ENCODE measurements at places on chromosomes 5 and 9.

- no peak for DNase-seq
Observed at GRCh38 chr5:135740475-135740874, 94.0 kb upstream of the SLC25A48 start.

DNA sequence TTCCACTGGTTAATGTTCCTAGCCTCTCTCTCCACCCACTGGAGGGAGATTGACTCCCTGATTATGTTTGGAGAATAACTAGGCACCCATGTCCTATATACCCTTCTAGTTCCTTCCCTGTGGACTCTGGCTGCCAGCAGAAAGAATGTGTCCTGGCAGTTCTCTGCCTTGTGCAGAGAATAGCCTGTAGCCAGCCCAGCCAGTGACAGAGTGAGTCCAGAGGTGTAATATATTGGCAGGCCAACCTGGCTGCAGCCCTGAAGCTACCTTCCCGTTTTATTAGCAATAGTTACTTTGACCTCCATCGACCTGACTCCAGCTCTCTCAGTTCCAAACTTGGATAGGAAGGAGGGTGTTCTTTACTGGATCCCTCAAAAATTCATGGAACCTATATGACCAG lies 8.1 kb downstream of the SETD9 start:
- DNase-seq: no peak

- DNase-seq: peak; percentile 21
Observed at GRCh38 chr9:36748322-36748899, 175.7 kb downstream of the MELK start.

DNA sequence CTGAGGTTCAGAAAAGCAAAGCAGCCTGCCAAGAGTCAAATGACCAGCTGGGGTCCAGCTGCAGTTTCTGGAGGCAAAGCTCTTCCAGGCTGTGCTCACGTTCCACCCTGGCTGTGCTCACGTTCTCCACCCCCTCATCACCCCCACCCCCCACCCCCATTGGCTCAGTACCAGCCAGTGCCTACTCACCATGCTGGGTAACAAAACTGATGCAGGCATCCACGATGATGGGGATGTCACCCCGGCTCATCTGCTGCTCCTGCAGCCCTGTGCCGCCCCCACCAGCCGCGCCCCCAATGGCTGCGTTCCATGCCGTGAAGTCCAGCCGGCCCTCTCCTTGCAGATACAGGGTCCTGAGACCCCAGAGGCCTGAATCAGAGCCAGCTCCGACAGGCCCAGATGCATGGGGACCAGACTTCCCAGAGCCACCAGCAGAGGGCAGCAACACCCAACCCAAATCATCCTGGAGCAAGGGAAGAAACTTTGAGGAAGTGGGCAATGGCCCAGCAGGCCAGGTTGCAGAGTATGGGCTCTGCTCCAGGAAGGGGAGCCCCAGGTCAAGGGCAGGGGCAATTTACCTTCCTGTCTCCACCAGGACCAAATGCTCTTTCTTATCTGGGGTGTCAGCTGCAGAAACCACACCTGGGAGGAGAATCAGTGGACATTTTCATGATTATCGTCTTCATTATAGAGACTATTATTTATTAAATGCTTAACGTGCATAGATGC lies 13.7 kb upstream of the FCHSD1 start:
- DNase-seq: peak; percentile 75

GRCh38 chr5:137730336-137730735 lies 5.6 kb downstream of the KLHL3 start:
- DNase-seq: no peak

- DNase-seq: no peak
Observed at GRCh38 chr5:84085387-84086041, 299.2 kb downstream of the EDIL3 start.

GRCh38 chr9:116087246-116087645 lies 66.3 kb upstream of the PAPPA start:
- no peak for DNase-seq

DNA sequence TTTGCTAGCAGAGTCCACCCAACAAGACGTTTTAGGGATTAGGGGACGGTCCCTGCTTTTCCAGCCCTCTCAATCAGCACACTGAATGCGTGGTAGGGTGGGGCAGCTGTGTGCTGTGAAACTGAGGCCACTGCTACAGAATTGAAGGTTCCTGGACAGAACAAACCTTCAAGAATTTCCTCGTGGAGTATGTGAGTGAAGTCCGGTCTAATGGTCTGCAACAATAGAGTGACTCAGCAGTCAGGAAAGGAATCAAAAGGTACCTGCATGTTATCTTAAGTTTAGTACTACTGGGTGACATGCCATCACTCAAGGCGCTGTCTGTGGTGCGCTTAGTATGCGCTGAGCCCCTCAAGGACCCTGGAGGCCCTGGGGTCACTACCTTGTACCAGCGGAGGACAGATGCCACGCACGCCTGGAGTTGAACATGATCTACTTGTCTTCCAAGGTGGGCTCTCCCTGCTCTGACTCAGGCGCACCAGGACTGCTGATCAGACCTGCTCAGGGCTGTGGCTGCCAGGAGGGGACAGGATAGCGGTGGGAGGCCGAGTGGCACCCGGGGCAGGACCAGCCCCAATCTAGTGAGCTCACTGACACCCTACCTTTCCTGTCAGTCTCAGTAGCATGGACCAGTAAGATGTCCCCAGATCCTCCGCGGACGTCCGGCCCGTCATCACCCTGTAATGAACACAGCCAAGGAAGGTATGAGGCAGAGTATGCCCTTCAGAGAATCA lies 50.5 kb downstream of the PRRT1B start:
- DNase-seq: no peak

- DNase-seq: no peak
Observed at GRCh38 chr5:142869886-142870285, 99.7 kb downstream of the ARHGAP26 start.

DNA sequence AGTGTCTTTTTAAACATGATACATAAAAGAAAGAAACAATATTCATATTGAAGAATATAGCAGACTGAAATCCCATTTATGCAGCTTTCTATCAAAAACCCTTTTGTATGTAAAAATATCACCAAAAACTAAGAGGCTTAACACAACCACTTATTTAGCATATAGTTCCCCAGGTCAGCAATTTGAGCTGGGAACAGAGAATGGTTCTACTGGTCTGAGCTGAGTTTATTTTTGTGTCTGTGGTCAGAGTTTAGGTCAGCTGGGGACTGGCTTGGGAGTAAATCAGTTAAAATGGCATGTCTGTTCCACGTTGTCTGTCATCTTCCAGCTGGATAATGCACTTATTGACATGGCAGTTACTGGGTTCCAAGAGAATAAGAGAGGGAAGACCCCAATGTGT lies 165.0 kb downstream of the TMEM232 start:
- DNase-seq: no peak

GRCh38 chr9:116420993-116421538 lies 266.0 kb upstream of the TRIM32 start:
- DNase-seq: no peak

GRCh38 chr5:15105799-15106393 lies 234.3 kb upstream of the ANKH start:
- peak; percentile 14 for DNase-seq

DNA sequence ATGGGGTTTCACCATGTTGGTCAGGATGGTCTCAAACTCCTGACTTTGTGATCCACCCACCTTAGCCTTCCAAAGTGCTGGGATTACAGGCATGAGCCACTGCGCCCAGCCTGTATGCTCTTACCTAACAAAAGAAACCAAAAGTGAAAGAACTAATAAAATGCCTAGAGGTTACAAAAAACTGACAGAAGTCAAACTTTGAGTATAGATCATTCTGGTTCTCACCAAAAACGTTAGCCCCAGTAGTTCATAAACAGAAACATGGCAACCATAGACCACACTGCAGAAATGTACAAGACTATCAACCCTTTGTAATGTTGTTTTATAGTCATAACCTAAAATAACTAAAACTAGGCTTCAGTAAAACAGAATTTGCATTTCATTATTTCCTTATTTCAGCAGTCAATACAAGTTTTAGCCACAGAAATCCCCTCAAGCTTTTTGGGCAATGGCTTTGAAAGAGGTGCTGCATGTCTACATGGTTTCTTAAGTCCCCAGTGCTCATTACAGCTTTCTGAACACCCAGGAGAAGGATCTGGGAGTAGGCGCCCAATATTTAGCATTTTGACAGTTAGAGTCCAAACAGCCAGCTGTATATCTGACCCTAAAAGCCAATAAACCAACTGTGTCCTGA lies 72.5 kb downstream of the EPB41L4A start:
- DNase-seq: no peak

GRCh38 chr5:171463862-171464229 lies 44.4 kb downstream of the FGF18 start:
- no peak for DNase-seq

DNA sequence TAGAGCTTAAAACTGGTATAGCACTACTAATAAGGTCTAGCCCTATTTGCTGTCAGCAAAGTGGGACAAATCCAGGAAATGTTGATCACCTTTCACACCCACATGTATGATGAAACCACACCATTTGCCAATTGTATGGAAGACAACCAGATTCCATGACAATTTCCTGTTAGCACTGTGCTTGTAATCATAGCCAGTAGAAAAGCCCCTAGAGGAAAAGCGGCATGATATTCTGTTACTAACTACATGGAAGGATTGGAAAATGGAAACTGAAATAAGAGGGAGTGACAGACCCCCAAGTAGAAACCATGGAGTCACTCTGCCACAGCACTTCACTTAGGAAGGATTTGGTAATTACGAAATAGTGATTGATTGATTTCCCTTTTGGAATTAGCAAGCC lies 923 bp downstream of the SPATA6L start:
- no peak for DNase-seq

GRCh38 chr9:36560771-36561170 lies 11.9 kb upstream of the MELK start:
- DNase-seq: no peak

GRCh38 chr9:71910650-71911060 lies 338 bp downstream of the ABHD17B start:
- no peak for DNase-seq

GRCh38 chr5:61279725-61280124 lies 52.3 kb upstream of the ZSWIM6 start:
- no peak for DNase-seq

DNA sequence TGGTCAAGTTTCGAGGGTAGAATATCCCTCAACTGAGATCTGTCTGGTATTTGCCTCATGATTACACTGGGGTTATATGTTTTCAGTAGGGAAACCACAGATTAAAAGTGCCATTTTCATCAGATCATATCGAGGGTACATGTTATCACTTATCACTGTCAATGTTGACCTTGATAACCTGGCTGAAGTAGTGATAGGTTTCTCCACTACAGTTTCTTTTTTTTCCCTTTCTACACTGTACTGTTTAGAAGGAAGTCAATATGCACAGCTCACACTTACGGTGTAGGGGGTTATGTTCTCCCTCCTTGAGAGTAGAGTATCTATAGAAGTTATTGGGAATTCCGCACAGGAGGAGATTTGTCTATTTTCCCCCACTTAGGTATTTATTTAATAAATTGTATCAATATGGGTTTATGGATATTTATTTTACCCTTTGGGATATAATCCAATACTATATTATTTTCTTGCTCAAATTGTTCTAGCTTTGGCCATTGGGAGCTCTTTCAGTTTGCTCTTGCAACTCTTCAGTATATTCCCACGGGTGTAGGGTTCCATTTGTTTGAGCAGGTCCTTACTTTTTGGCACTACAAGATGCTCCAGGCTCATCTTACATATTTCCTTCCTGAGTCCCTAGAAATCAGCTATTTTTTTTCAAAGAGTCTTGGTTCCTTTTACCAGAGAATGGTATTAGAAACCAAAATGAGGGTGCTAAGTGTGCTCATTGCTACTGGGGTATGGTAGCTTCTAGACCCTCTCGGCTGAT lies 444.5 kb downstream of the RAB3C start:
- DNase-seq: no peak

- DNase-seq: no peak
Observed at GRCh38 chr5:127943061-127943371, 140.6 kb upstream of the SLC12A2 start.

DNA sequence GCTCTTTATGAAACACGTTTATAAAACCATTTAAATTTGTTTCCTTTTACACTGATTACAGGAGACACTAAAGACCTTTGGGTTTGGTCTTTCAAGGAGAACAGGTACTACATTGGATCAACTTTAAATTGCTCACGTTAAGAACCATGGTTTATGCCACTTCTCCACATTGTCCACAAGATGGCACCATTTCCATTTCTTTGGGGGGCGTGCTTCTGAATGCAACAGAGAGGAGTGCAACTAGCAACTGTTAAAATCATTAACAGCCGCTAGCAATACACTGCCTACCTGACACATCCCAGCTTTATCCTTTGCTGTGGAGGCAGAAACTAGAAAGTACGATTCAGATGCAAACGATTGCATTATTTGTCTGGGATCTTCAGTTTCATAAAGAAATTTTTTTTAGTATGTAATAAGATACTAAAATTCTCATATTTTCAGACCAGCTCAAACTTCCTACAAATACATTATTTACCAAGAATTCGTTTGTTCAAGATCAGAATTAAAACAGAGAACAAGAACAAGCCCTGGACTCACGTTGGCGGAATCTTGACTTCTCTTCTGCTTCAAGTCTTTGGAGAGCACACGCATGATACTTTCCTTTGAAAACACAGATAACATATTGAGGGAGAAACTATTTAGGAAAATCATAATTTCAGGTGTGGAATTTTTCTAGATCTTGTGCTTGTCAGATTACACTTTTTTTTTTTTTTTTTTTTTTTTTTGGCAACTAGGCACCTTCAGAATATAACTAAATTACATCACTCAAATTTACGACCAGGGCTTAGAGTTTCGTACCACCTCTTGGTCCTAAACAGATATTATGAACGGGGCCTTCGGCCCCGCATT lies 702 bp downstream of the CDC20B start:
- peak; percentile 41 for DNase-seq

GRCh38 chr9:92652461-92652860 lies 17.5 kb downstream of the IPPK start:
- no peak for DNase-seq
